Left cardiac atrium (tissue), 4 donors: ENCODE measurements at places on chromosomes 6 and 20. TPM values are rescaled to one million over a fixed set of nuclear protein-coding genes. Genes with fewer than 3 reads are reported as not detected.
A peak's percentile ranks its signal among the peaks of the same experiment; 100 is the strongest.

DNA sequence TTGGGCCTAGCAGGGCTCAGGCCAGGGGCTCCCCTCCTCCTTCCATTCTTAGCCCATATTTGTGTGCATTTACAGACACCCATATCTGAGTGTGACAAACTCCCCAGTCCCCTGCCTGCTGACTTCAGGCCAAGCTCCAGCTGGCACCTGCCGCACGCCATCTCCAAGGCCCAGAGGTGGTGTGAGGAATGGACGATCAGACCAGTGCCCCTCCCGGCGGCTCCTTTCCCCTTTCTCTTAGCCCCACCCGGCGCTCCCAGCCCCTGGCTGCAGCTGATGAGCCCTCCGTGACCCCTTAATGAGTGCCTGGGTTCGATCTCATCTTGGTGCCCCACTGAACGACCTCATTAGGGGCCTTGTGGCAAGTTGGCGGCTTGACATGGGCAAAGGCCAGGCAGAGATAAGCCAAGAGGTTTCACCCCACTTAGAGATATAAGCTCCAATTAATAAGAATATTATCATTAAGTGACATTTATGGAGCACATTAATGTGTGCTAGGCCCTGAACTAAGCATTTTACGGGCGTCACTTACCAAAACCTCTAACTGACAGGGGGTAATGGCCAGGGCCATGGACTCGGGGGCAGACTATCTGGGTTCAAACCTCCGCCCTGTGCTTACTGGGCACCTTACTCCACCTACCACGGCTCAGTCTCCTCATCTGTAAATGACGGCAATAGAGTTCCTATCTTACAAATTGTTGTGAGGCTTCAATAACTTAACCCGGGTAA is 17.5 kb downstream of the ADA start:
- no peak for DNase-seq

DNA sequence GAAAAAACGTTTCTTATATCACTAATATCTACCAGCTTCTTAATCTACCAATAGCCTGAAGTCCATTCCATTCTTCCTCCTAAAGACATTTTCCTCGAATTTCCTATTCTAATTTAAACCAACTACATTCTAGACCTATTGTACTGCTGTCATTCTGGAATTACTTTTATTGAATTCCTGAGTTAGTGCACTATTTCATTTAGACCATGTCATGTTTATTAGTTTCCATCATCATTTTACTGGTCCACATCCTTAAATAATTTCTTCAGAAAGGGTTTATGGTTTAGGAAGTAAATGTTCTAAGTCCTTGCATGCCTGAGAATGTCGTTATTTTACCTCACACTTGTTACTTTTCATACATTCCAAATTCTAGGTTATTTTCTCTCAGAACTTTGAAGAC is 13.2 kb downstream of the LCA5 start:
- no peak for DNase-seq

DNA sequence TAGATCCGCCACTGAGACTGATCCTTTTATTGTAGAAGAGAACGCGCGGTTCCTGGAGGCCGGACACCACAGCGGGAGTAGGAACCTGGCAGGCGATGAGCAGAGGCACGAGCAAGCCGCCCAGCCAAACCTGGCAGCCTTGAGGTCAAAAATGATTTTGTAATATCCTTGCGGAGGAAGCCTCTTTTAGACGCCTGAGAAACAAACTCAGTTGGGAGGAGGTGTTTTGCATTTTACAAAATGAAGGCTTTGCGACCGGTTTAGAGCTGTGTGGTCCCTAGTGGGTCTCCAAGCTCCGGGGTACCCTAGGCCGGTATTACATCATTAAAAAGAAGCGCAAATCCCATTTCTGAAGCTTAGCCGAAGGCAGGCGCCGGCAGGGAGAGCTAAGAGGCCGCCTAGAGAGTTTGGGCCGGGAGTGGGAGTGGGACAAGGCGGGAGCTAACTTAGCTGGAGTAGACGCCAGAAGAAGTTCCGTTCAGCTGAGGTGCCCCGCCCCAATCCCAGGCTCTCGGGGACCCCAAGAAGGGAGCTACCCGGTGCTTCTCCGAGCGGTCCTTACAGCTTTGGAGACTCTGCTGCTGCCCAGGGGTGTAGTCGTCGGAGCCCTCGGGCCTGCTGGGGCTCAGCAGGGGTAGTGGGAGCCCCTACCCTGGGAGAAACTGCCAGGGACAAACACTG is 1.9 kb upstream of the TBX18 start:
- peak; percentile 68 for DNase-seq

GRCh38 chr20:63284544-63284949 is 8.4 kb upstream of the COL20A1 start:
- DNase-seq = no peak

DNA sequence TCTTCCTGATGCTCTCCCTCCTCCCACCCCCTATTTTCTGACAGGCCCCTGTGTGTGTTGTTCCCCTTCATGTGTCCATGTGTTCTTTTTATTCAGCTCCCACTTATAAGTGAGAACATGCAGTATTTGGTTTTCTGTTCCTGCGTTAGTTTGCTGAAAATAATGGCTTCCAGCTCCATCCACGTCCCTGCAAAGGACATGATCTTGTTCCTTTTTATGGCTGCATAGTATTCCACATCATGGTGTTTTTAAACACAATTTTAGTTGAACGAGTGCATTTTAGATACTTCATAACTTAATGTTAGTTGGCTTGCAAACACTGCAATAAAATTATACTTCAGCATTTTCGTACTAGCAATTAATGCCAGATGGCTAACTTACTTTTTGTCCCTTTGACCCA is 28.5 kb downstream of the COL9A1 start:
- DNase-seq = no peak

DNA sequence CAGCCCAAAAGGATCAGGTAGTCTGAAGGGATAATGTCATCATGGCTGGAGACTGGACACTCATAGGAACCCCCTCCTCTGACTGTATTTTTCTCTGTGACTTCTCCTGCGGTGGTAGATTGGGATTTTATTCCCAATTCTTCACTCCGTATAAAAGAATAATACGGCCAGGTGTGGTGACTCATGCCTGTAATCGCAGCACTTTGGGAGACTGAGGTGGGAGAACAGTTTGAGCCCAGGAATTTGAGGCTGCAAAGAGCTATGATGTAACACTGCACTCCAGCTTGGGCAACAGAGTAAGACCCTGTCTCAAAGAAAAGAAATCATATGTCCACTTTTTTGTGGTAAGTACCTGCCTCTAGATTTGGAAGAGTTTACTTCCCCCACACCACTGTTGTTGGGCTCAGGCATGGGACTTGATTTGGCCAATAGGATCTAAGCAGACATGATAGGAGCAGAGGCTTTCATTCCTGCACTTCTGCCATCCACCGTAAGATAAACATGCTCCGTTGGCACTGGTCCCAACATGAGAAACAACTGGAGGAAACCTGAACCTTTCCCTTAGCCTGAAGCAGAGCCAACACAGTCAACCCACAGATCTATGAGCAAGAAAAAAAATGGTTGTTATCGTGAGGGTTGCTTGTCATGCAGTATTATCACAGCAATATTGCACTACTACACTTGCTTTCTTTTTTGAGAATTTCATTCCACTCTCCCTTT is 82.0 kb downstream of the JPH2 start:
- DNase-seq = no peak

- peak; percentile 70 for DNase-seq
Observed at GRCh38 chr6:112443179-112444065, 96.3 kb downstream of the RFPL4B start.

DNA sequence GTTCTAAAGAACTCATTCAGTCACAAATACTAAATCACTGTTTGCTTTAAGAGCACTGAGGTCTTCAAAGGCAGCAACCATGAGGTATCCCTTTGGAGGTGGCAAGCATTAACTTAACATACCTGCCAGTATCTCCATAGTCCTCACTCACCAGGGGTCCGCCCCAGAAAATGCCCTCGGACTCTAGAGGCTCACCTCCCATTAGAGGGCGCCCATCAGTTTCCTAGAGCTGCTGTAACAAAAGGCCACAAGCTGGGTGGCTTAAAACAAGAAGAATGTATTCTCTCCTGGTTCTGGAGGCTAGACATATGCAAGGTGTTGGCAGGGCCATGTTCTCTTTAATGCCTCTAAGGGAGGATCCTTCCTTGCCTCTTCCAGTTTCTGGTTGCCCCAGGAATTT is 12.0 kb upstream of the RNGTT start:
- no peak for DNase-seq

GRCh38 chr6:35058358-35058675 is 82.8 kb downstream of the TCP11 start:
- DNase-seq = no peak

DNA sequence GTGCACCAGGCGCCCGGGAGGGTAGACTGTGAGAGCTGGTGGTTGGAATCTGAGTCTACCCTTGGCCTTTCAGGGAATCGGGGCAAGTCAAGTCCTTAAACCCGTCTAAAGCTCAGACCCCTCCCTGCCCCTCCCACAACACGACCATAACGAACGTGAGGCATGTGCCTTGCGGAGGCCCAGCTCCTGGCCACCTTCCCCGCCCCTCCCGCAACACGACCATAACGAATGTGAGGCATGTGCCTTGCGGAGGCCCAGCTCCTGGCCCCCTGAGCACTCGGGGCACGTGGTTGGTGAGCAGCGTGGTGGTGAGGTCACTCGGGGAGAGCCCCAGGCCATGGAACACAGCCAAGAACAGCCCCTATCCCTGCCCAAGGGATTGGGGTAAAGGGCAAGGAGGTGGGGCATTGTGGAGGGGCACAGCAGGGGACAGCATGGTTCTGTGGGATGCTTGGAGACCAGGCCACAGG is 132.2 kb downstream of the TAF4 start:
- peak; percentile 13 for DNase-seq

- DNase-seq = no peak
Observed at GRCh38 chr6:116352515-116353471, 18.0 kb upstream of the DSE start.

- DNase-seq = no peak
Observed at GRCh38 chr20:44065401-44066340, 121.3 kb downstream of the JPH2 start.

- DNase-seq = no peak
Observed at GRCh38 chr6:107152638-107153430, 37.5 kb upstream of the BEND3 start.

- DNase-seq = no peak
Observed at GRCh38 chr6:135270676-135271536, 89.8 kb downstream of the MYB start.

DNA sequence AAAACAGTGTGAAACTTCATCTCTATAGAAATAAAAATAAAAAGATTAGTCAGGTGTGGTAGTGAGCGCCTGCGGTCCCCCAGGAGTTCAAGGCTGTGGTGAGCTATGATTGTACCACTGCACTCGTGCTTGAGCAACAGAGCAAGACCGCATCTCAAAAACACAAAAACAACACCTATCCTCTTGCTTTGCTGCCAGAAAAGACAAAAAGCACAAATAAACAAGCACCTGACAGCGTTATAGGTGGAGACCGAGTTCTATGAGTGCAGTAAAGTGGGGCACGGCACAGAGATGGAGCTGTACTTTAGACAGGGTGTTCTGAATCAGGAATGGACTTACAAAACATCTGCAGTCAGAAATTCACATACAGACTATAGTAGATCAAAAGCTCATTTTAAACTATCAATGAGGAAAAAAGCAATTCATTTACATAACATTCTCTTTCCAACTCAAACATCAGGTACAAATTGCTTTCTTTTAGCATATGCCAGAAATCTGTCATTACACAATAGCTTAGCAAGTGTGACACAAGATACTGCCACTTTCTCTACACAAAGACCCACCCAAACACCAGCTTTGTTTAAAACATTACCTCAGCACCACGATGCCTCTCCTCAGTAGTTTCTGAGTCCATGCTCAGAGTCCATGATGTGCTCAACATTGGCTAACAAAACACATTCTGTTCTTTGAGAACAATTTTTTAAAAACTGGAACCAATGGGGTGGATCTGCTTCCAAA is 10.1 kb downstream of the EZR start:
- no peak for DNase-seq

- DNase-seq = no peak
Observed at GRCh38 chr6:151675746-151676459, 131.6 kb upstream of the ESR1 start.

DNA sequence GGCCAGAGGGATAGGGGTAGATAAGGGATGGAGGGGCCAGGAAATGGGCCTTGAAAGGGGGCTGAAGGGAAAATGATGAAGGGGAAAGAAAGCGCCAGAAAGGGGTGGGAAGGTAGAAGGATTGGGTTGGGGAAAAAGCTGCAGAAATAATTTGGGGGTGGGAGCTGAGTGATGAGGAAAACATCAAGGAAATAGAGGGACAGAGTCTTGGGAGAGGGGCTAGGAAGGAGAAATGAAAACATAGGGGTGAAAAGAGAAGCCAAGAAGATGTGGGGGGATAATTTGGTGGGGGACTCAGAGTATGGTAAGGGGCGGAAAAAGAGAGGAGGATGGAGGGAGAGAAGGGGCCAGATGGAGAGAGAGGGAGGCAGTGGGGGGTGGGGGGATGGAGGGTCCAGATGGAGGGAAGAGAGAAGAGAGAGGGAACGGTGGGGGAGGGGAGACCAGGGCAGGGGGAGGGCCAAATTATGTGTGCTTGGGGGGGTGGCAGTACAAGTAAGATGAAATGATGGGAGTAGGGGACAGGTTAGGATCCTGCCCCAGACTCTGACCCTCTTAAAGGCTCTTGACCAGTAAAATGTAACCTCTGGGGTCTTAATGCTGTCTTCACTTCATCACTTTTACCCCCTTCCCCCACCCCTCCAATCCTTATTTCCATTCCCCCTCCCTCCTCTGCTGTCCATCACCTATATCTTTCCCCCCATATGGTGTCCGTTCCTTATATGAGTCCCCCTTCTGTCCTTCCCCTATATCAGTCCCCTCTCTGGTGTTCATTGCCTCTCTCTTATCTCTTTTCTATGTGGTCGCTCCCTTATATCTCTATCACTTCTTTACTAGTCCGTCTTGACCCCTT is 852 bp downstream of the SYNGAP1 start:
- DNase-seq = no peak

The LST1 gene
- total RNA-seq = 9.4 TPM

The MUC21 gene
- not detected for total RNA-seq

The CALHM4 gene
- not detected for total RNA-seq

The TSBP1 gene
- not detected for total RNA-seq

The SLC52A3 gene
- 3.6 TPM for total RNA-seq

The DDO gene
- 12.9 TPM for total RNA-seq

The PPARD gene
- total RNA-seq = 14.1 TPM

The SLPI gene
- total RNA-seq = 86.7 TPM

The TAGAP gene
- 1.6 TPM for total RNA-seq

The STMN3 gene
- 8.4 TPM for total RNA-seq

The BPIFB4 gene
- total RNA-seq = not detected

The CGAS gene
- total RNA-seq = 2.0 TPM

The PROKR2 gene
- total RNA-seq = not detected

The MAP7 gene
- 2.3 TPM for total RNA-seq
